ENCODE measurements at places on chromosomes 7 and 10.

DNA sequence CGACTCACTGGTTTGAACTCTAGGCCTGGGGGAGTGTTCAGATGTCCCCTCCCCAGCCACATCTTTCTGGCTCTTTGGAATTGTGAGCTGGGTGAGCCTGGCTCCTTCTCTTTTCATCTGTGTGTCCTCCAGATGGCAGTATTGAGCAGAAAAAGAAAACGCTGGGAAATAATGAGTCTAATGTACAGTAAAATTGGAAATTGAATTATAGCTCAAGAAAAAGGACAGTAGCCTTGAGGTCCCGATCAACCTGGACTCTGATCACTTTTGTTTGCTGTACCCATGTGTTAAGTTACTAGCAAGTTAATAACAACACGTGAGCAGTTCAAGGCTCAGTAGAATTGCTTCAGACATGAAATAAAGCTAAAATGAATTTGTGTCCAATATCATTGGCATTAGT is 77.9 kb downstream of the SNX10 start:
- DNase-seq = no peak

GRCh38 chr7:41763626-41764025 is 60.7 kb upstream of the INHBA start:
- no peak for DNase-seq

GRCh38 chr7:28955718-28956607 is 2.2 kb downstream of the TRIL start:
- DNase-seq = peak; percentile 45

DNA sequence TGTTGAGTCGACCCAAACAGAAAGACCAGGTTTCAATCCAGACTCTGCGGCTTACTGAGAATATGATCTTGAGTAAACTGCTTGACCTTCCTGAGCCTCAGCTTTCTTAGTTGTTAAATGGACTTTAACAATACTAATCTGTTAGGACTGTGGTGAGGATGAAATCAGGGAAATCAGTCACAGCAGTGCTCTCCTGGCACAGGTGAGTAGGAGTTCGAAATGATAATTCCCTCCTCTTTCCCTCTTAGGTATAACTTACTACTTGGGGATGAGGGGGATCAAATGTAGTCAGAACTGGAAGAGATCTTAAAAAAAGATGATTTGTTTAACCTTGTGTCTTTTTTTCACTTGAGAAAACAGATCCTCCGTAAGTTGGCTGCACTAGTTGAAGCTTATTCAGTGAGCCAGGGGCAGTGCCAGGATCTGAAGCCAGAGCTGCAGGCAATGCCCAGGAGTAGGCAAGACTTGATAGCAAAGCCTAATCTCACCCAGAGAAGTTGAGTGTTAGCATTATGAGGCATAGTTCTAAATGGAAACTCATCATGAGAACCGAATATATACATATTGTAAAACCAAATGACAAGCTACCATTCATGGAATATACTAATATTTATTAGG is 1.8 kb upstream of the MAGI2 start:
- DNase-seq = peak; percentile 42

- no peak for DNase-seq
These were observed 124.2 kb upstream of the MKLN1 start for GRCh38 chr7:131203291-131203976.

- DNase-seq = no peak
These were observed 214.4 kb downstream of the CACNA2D1 start for GRCh38 chr7:82229164-82229563.

- no peak for DNase-seq
These were observed 60.6 kb upstream of the CSTF2T start for GRCh38 chr10:51759896-51760534.

DNA sequence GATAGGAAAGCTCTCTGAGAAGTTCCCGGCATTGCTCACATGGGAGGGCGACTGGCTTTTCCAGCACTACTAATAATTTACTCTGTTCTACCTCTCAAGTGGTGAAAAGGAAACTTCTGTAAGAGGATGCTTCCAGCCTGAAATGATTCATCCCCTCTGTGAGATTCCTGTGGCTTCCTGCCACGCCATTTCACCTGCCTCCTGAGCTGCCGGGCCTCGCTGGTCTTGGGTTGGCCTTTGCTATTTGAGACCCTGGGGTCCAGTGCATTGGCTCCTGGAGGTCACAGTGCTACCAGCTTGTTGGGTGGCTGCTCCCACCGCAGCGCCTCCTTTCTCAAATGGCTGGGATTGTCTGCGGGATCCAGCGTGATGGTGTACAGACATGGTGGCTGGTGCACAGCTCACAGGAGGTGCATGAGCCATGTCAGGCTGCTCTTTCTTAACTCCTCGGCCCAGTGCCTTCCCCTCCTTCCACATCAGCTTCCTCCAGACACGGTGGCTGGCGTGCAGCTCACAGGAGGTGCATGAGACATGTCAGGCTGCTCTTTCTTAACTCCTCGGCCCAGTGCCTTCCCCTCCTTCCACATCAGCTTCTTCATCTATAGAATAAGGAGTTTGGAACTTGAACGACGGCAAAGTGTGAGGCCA is 42.9 kb upstream of the PCBD1 start:
- no peak for DNase-seq

DNA sequence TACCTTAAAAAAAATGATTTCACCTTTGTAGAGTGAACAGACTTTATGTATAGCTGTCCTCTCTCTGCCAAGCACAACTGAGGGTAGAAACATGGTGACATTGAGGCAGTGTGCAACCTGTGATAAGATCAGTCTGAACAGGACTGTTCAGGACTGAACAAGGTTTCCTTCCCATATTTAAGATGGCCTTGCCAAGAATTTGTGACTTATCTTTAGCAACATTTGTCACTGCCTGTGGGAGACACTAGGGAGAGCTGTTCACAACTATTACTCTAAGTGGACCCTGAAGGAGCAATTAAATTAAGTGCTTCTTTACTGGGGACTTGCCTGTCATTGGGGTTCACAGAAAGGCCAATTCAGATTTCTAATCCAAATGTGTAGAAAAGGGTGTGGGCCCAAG is 6.7 kb downstream of the OR13A1 start:
- DNase-seq = no peak

GRCh38 chr7:149774237-149775175 is 1.1 kb upstream of the ZNF467 start:
- DNase-seq = no peak

DNA sequence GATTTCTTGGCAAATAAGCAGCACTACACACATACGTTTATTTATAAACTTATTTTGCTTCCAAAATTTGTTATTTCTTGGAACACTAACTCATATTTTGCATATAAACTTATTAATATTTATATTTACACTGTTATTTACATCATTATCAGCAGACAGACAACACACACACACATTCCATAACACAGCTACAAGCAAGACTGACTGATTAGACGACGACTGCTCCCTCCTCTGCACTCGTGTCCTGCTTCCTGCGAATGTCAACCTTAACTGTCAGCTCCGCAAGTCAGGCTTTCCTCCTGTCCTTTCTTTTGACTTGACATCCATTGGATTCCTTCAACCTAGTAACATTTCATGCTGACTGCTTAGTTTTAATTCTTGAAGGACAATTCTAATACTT is 96.6 kb downstream of the ATE1 start:
- no peak for DNase-seq

DNA sequence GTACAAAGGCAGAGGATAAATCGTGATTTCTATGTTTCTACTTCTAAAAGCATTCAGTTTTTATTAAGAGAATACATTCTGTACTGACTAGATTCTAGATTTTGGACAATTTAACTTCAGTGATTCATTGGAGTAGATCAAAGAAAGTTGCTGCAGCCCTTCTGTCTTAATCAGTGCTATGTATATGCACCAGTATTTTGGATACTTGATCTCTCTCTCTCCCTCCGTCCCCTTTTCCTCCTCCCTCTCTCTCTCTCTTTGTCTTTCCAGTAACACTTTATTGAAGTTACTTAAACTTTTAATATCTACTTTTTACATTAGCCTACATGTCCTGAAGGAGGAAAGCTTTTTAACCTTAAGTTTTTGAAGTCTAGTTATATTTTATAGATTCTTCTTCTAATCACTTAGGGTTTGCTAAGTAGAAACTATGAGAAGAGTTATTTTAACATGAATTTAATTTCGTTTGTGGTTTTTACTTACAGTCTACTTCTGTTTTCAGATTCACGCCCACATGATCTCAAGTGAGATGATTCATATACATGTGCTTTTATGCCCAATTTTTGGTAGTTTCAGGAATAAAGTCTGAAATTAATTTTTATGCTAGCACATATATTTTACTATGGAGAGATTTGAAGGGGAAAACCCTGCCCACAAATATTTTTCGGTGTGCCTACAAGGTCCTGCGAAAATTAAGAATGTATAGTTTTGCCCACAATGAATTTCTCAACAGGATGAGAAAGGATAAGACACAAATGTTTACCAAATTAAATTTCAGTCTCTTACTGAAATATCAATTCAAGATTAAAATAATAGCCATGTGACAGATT is 9.1 kb downstream of the MDFIC start:
- no peak for DNase-seq

DNA sequence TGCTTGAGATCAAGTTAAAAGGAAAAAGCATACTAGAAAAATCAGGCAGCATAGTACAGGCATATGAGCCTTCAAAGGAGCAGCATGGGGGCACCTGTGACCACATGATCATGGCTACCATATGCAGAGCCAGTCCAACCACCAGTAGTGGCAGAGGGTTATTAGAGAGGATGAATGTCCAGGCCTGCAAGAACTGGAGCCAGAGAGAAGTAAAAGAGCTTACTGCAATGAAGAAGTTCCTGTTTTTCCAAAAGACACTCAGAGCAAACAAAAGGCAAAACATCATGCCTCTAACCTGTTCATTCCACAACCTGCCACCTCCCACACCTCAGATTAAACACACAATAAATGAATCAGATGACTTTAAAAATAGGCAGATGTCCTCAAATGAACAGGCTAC is 99.6 kb upstream of the NAMPT start:
- DNase-seq = no peak

DNA sequence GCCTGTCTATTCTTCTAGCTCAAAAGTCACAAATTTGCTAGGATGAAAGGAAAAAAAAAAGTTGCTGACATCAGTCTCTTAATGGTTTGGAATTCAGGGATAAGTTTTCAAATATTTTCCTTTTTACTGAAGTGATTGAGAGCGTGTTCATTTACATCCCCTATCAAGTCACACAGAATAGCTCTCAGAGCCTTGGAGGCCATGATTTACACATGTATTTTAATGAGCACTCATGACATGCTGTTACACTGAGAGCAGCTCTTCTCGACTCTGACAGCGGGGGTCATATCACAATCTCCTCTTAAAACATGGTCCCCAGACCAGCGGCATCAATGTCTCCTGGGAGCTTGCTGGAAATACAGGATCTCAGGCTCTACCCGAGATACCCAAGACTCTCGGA is 232.7 kb downstream of the POU6F2 start:
- DNase-seq = no peak

GRCh38 chr10:11097686-11098085 is 80.0 kb downstream of the CELF2 start:
- DNase-seq = no peak

DNA sequence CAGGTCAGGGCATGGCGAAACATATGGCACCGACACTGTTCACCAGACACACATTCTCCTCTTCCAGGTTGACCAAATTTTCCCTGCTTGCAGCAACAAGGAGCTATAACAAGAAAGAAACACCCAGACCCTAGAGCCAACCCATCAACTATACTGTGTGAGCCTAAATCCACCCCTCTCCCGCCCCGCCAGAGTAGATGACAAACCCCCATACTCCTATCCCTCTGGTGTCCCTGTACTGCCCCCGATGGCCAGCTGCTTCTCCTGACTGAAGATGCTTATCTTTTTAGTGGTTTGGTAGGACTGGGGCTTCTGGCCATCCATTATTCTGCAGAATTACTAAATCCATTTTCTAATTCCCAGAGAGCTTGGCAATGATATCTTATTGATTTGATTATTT is 70.1 kb upstream of the EEPD1 start:
- DNase-seq = no peak

- no peak for DNase-seq
These were observed 35.4 kb upstream of the PTER start for GRCh38 chr10:16401416-16401815.

- DNase-seq = no peak
These were observed 256.1 kb upstream of the C7orf33 start for GRCh38 chr7:148334441-148334956.

DNA sequence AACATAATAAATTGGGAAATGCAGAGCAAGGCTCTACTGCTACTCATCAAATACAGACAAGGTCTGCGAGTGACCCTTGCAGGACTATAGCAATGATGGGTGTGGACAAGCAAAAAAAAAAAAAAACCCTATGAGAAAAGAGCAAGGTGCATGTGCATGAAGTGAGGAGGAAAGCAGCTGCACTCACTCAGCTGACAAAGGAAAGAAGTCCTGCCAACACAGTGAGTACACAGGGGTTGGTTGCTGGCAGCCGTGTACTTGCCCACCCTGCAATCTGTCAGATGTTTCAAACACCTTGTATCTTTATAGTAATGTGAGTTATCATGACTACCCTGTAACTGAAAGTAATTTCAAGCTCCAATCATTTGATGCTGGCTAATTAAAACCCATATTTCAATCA is 20.5 kb downstream of the CHCHD3 start:
- DNase-seq = no peak

- no peak for DNase-seq
These were observed 86.5 kb upstream of the GPR26 start for GRCh38 chr10:123579675-123580074.
